ENCODE measurements at places on chromosomes 3 and 15.
A peak's percentile ranks its signal among the peaks of the same experiment; 100 is the strongest.

GRCh38 chr15:69798481-69799250, 299.1 kb downstream of the TLE3 start:
- DNase-seq: no peak

DNA sequence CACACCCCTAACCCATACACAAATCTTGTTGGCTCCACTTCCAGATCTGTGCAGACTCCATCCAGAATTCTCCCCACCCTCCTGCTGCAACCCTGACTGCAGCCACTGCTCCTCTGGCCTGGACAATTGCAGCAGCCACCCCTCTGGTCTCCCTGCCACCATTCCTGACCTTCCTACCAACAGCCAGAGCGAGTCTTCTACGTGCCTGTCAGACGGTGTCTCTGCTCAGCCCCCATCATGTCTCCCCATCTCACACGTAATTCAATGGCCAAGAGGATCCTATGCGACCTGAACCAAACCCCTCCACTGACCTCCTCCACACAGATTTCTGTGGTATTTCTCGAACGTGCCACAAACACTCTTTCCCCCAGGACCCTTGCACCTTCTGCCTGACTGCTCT, 103.3 kb downstream of the TPRA1 start:
- no peak for DNase-seq

- no peak for DNase-seq
Observed at GRCh38 chr3:17840126-17840525, 97.7 kb upstream of the TBC1D5 start.

- DNase-seq: no peak
Observed at GRCh38 chr15:101361418-101361817, 66.4 kb upstream of the SNRPA1 start.

DNA sequence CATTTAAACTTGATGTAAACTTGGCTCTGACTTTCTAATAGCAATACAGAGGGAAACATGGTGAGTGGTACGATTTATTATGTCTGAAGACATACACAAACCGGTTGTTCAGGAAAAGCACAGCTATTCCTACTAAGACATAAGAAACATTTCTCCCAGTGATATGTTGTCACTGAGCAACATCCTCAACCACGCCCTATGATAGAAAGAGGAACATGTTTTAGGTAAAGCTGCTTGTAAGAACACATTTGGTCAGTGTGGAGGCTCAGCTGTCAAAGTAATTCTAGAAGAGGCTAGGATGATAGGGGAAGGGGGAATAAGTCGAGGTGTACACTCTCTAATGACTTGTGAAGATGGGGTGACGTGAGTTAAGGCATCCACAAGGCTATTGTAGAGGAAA, 42.7 kb upstream of the B3GNT5 start:
- no peak for DNase-seq

DNA sequence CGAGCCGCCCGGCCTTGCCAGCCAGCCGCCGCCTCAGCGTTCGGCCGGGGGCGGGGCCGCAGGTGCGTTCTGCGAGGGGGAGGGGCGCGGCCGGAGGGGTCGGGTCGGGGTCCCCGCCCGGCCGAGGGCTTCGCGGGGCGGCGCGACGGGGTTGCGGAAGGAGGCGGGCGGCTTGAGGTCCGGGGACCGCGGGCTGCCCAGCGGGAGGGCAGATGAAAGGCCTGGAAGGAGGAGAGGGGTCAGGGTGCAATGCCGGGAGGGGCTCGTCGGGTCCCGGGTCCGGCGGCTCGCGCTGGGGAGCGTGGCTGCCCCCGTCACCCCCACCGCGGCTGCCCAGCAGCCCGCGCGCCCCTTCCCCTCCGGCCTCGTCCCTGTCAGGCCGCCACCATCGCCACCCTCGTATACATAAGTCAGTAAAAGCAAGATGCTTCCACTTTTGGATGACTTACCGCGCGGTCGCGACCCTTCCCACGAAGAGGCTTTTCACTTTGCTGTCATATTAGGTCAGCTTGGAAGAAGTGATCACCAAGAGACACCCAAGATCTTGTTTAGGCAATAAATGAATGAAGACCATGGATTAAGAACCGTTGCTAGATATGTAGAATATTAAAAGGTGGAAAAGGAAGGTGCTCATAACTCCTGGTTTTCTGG, 620 bp upstream of the ANP32A start:
- peak; percentile 33 for DNase-seq

DNA sequence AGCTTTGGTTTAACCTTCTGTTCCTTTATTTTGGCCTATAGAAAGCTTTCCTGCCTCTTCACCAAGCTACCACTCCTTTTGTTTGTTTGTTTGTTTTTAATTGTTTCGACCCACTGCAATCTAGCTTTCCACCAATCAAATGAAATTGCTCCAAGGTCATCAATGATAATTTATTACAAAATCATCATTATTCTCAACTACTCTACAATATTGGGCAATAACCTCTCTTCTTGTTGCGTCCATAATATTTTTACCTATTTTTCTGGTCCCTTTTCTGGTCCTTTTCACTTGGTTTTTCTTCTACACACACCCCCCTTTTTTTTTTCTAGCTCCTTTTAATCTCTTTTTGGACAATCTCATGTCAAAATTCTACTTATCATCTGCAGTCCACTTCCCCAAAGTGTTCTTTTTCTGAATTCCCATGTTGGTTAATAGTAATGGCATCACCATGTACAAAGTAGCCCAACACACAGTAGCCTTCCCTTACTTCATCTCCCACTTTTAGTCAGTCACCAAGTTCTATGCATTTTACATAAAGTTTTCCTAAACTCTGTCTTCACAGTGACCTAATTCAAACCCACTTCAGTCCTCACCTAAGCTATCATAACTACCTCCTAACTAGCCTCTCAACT, 11.0 kb upstream of the ANKRD28 start:
- no peak for DNase-seq

Measured in activated naive CD4-positive, alpha-beta T cell treated with Interleukin-2 at 50 U/mL for 16 hours (primary cell).